ENCODE measurements at places on chromosomes 11 and 22. TPM values are rescaled to one million over a fixed set of nuclear protein-coding genes. Genes with fewer than 3 reads are reported as not detected.

Gene PKNOX2
- total RNA-seq = 2.2 TPM

Gene F2
- 0.33 TPM for total RNA-seq

Gene NAP1L4
- 140 TPM for total RNA-seq

Gene MIOX
- not detected for total RNA-seq

Gene CHRNA10
- 0.66 TPM for total RNA-seq

Gene TEX12
- total RNA-seq = 0.21 TPM

Gene TSSK2
- not detected for total RNA-seq

Gene C22orf31
- total RNA-seq = not detected

Gene HDHD5
- 127 TPM for total RNA-seq

Gene CASP5
- total RNA-seq = not detected

Gene ABCC8
- 0.15 TPM for total RNA-seq

Gene PDGFB
- 7.2 TPM for total RNA-seq

Gene OR2AG2
- total RNA-seq = 0.07 TPM

Gene EHD1
- 30.2 TPM for total RNA-seq

Gene FOSL1
- total RNA-seq = 1.0 TPM

Gene OR52H1
- 0.30 TPM for total RNA-seq

Gene TLCD5
- total RNA-seq = 17.7 TPM

Gene CNIH2
- 3.5 TPM for total RNA-seq

Gene MMP8
- not detected for total RNA-seq

Gene ZP1
- not detected for total RNA-seq

Gene DCDC1
- total RNA-seq = 0.59 TPM

Gene MPPED2
- 0.89 TPM for total RNA-seq

Gene CRYBB1
- total RNA-seq = 1.9 TPM

Gene PGR
- total RNA-seq = 0.31 TPM

Gene SREBF2
- 93.8 TPM for total RNA-seq

Gene MYBPC3
- not detected for total RNA-seq

Gene ZNF408
- 23.1 TPM for total RNA-seq

Gene NXPE4
- total RNA-seq = not detected

Gene PTPMT1
- total RNA-seq = 83.9 TPM

Gene RIBC2
- 1.9 TPM for total RNA-seq

Gene SLC22A9
- not detected for total RNA-seq

Gene SLC17A6
- total RNA-seq = not detected

Gene PIH1D2
- 0.37 TPM for total RNA-seq

Gene SCGB1C1
- not detected for total RNA-seq

Gene ZBED5
- 34.2 TPM for total RNA-seq

Gene ACR
- total RNA-seq = 0.07 TPM

Gene ROM1
- 2.5 TPM for total RNA-seq

Gene P2RX3
- total RNA-seq = not detected

Gene PLXNB2
- total RNA-seq = 33.4 TPM

All from H7 (cell line).